OCI-LY7 (cell line): ENCODE measurements at places on chromosomes 12 and 14.

- DNase-seq, result no peak
Measured at GRCh38 chr14:80948291-80948690, 6.8 kb upstream of the CEP128 start.

DNA sequence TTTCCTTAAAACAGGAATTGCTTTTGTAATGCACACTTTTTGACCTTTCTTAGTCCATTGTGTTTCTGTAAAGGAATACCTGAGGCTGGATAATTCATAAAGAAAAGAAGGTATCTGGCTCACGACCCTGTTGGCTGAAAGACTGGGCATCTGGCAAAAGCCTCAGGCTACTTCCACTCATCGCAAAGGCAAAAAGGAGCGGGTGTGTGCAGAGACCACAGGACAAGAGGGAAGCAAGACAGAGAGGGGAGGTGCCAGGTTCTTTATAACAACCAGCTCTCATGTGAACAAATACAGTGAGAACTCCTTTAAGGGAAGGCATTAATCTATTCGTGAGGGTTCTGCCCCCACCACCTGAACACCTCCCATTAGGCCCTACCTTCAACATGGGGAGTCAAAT, 182.1 kb downstream of the C12orf50 start:
- no peak for DNase-seq

- no peak for DNase-seq
Measured at GRCh38 chr12:85805654-85806053, 30.6 kb downstream of the RASSF9 start.

GRCh38 chr12:79935624-79936345, 888 bp upstream of the PPP1R12A start:
- DNase-seq, result peak; percentile 37

DNA sequence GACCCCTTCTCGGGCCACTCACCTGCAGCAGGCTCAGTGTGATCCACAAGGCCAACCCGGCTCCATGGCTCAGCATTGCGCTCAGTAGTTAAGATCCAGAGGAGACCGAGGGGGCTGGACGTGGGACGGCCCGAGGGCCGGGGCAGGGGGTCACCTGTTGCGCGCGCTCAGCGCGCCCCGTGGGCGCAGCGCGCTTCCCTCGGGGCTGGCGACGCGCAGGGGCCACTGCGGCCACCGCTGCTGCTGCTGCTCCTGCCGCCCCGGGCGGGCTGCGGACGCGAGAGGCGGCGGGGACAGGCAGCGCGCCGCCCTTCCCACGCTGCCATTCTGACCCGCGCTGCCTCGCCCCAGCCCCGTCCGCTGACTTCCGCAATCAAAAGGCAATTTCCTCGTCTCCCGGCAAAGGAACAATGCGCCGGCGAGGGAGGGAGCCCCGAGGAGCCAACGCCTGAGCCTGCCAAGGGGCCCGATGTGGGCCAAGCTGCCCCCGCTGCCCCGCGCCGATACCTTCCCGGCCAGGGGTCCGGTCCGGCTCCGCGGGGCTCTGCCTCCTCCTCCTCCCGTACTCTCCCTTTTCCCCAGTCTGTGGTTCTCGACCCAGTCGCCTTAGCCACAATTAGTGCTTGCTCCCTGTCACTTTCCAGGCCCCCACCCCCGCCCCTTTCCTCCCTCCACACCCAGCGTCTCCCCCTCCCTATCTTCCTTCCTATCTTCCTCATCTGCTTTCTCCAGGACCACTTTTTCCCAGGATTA, 27.3 kb downstream of the PTPRB start:
- no peak for DNase-seq

- no peak for DNase-seq
Measured at GRCh38 chr14:95257521-95257920, 62.2 kb downstream of the CLMN start.

DNA sequence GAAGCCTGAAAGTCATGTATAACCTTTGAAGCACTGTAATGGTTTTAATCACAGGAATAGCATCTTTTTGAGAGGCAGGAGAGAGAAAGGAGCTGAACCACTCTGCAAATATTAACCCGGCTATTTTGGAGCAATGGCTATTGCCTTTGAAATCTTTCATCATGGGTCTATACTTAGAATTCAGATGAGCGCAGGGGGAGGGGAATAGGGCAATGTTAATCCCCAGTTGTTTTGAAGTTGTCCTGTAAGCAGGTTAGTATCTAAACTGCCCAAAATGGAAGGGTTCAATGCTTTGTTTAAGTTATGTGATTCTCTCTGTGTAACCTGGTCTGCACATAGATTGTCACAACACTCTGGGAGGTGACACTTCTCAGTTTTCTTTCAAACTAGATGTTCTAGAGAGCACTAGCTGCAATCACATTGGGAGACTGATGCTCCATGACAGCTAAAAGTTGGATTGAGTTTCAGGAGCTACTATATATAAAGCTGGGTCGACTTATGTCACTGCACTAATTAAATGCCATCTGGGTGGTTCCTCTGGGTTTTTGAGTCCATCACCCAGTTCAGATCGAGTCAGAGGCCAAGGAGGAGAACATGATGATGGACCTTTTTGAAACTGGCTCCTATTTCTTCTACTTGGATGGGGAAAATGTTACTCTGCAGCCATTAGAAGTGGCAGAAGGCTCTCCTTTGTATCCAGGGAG, at the start of gene MYF6:
MYF6 (plus strand) TSS at position 509 of the 704 bp plus-strand sequence; CDS start at position 595, 86 bp downstream.
- DNase-seq, result no peak

- DNase-seq, result no peak
Measured at GRCh38 chr12:16421806-16422205, 74.4 kb downstream of the MGST1 start.

DNA sequence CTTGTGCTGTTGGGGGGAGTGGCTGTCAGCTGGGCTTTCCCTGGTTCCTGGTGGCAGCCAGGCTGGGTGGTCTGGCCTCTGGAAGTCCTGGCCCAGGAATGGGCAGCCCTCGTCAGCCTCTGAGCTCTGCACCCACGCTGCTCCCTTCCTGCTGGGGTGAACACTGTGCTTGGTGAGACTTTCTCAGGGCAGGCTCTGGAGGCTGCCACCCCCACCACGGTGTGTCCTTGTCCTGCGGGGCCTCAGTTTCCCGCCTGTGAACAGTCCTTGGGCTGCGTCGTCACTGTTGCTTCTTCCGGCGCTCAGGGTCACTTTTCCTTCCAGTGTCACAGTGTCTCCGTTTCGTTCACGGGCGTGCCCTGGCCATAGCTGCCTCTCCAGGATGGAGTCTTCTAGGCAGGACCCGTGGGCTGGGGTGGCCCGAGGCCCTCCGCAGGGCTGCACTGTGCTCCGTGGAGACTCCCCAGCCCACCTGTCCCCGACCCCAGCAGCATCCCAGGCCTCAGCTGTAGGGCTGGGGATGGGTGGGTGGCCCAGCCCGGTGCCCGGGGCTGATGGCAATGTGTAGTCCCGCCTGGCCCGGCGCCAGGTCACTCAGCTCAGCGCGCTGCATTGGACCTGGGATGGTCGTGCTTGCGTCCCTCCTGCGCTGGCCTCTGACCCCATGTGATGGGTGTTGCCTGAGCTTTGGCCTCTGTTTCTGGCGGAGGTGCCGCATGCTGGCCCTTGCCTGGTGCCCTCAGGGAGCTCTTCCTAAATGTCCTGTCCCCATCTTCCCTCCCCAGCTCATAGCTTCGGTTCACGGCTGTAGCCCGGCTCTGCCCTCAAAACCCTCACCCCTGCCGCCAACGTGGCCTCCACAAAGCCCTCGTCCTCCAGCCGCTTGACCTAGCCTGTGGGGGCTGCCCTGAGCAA, 6.8 kb downstream of the KIF26A start:
- no peak for DNase-seq
